ENCODE measurements at places on chromosomes 13 and 19.
A peak's percentile ranks its signal among the peaks of the same experiment; 100 is the strongest.

- DNase-seq = peak; percentile 87
Observed at GRCh38 chr13:112893570-112894422, 75.2 kb upstream of the MCF2L start.

DNA sequence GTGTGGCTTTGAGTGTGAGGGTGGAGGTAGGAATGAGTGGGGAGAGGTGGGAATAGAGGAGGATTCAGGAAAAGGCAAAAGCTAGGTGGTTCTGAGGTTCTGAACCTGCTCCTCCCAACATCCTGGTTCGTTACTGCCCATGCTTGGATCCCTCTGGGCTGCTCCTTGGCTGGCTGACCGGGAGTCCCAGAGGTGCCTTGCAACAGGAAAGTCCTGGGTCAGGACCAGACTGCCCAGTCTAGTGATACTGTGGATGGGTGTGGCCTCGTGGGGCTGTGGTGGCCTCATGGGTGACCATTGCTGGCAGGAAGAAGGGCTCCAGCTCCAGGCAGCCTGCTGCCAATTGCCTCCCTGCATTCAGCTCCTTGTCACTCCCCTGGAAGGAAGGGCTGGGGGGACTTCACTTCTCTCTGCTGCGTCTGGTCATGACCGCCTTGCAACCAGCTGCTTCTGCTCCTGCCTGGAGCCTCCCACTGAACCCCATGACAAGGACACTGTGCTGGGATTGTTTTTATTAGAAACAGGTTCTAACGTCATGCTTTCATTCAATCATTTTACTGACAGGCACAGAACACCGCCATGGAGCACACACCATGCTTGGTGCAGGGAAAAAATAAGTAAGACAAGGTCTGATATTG is 61.5 kb upstream of the UBL3 start:
- no peak for DNase-seq

- no peak for DNase-seq
Observed at GRCh38 chr13:70729369-70729768, 621.1 kb upstream of the KLHL1 start.

DNA sequence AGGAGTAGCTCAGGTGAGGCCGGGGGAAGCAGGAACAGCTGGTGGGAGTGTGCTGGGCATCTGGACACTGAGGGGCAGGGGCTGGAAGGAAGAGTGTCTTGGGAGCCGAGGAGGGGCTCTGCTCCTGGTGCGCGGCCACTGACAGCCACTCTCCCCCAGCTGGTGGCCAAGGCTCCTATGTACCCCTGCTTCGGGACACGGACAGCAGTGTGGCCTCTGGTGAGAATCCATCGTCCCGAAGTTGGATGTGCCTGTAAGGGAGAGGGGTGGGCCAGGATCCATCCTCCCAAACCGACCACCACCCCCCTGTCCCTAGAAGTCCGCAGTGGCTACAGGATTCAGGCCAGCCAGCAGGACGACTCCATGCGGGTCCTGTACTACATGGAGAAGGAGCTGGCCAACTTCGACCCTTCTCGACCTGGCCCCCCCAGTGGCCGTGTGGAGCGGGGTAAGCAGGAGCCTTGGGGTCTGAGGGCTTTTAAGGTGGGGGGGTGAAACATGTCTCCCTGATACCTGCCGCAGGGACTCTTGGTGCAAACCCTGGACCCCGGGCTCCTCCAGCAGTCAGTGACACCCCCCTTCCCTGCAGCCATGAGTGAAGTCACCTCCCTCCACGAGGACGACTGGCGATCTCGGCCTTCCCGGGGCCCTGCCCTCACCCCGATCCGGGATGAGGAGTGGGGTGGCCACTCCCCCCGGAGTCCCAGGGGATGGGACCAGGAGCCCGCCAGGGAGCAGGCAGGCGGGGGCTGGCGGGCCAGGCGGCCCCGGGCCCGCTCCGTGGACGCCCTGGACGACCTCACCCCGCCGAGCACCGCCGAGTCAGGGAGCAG is 2.0 kb upstream of the USF2 start:
- DNase-seq = no peak

- DNase-seq = no peak
Observed at GRCh38 chr13:34419025-34419424, 523.0 kb upstream of the NBEA start.

DNA sequence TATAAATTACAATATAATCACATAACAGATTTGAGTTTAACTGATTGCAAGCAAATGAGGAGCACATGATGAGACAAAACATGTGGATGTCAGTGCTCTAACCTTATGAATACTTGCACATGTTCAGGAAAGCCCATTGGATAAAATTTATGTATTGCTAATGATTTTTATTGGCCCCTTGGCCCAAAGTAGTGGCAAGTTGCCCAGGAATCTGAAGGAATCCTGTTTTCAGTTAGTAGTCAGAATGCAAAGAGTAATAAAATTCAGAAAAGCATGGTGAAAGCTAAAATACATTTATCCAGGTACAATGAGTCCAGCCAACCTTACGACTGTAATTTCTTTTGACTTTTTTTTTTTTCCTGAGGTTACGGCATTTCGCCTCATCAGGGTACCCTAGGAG is 1539.4 kb downstream of the EFNB2 start:
- DNase-seq = no peak

- DNase-seq = no peak
Observed at GRCh38 chr13:102470283-102470917, 68.6 kb upstream of the FGF14 start.

DNA sequence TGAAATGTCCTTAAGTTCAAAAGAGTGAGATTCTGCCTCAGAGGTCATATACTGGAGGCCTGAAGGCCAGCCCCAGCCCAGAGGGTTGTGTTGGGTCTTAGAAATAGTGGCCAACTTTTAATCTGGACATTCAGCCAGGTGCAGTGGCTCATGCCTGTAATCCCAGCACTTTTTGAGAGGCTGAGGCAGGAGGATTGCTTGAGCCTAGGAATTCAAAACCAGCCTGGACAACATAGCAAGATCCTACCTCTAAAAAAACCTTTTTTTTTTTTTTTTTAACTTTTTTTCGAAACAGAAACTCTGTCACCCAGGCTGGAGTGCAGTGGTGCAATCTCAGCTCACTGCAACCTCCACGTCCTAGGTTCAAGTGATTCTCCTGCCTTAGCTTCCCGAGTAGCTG is 15.5 kb downstream of the DPF1 start:
- no peak for DNase-seq

GRCh38 chr19:32599736-32600157 is 18.8 kb downstream of the PDCD5 start:
- DNase-seq = peak; percentile 82

- no peak for DNase-seq
Observed at GRCh38 chr13:47480951-47481350, 520.1 kb downstream of the SUCLA2 start.

GRCh38 chr19:294946-295686 is 3.9 kb upstream of the PLPP2 start:
- DNase-seq = peak; percentile 78

GRCh38 chr13:93875547-93875946 is 603.9 kb downstream of the DCT start:
- no peak for DNase-seq

DNA sequence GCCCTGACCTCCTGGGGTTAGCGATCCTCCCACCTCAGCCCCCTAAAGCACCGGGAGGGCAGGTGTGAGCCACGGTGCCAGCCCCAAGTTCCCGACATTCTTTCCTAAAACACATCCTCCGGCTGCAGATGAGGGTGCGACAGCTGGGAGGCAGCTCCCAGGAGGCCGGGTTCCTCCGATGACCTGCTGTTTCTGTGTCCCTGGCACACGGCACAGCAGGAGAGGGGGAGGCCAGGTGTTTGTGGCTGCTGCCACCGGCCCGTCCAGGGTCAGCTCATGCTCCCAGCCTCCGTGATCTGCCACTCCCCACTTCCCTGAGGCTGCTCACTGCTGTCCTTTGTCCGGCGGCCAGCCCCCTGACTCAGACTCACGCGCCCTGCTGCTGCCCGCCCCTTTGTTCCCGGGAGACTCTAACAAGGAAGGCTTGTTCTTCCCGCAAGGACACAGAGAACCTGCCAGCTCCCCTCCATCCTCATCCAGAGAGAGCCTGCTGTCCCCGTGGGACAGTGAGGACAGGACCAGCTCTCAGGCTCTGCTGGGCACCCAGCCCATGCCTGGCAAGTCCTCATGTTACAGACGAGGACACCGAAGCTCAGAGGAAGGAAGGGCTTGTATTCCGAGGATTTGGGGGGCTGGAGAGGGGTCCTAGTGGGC is 10.6 kb upstream of the MADCAM1 start:
- no peak for DNase-seq

DNA sequence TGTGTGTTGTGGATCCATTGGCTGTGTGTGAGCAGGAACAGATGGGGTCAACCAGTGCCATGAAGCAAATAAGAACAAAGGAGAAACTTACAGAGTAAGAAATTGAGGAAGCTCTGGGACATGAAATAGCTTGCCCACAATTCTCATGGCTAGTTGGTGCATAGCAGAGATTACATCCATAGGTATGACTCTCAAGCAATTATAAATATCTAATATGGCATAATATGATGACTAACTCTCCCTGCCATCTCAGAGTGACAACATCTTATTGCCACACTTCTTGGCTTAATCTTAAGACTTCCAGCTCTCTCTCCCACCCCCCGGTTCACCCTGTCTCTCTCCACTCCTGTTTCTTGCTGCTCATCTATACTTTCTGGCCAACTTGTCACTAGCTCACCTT is 53.3 kb downstream of the OXGR1 start:
- no peak for DNase-seq

GRCh38 chr13:32453981-32454380 is 26.1 kb upstream of the N4BP2L1 start:
- no peak for DNase-seq

- no peak for DNase-seq
Observed at GRCh38 chr13:98279473-98280175, 102.6 kb upstream of the RNF113B start.

Data from HuH-7 (cell line).